ENCODE measurements at places on chromosomes 7 and 10. TPM values are rescaled to one million over a fixed set of nuclear protein-coding genes. Genes with fewer than 3 reads are reported as not detected.

- DNase-seq: no peak
Observed at GRCh38 chr7:27165089-27165995, at the start of gene HOXA9. Gene HOXA9, minus strand, starts transcription at chr7:27165537. Its CDS starts 80 bp downstream, at chr7:27165457.

- DNase-seq: no peak
Observed at GRCh38 chr7:148704970-148705369, 6.3 kb downstream of the CUL1 start.

GRCh38 chr10:112775892-112776674, 174.0 kb upstream of the TCF7L2 start:
- no peak for DNase-seq

LBX1 gene
- not detected for polyA plus RNA-seq

GRCh38 chr7:117165656-117166055, 157.2 kb downstream of the WNT2 start:
- no peak for DNase-seq

FZD1 gene
- 57.8 TPM for polyA plus RNA-seq

DNA sequence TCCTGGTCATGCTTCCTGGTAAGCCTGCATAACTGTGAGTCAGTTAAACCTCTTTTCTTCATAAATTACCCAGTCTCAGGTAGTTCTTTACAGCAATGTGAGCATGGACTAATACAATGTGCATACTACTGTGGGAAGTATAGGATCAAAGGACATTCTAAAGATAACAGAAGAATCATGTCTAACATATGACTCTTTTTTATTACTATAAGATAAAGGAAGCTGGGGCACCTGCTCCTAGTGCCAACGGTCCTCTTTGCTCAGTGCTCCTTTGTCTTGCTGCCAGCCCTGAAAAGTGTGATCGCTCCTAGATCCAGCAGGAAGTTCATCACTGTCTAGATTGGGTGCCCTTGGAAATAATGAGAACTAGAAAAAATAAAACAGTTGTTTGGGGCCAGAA, 143.3 kb upstream of the NOBOX start:
- no peak for DNase-seq

DNA sequence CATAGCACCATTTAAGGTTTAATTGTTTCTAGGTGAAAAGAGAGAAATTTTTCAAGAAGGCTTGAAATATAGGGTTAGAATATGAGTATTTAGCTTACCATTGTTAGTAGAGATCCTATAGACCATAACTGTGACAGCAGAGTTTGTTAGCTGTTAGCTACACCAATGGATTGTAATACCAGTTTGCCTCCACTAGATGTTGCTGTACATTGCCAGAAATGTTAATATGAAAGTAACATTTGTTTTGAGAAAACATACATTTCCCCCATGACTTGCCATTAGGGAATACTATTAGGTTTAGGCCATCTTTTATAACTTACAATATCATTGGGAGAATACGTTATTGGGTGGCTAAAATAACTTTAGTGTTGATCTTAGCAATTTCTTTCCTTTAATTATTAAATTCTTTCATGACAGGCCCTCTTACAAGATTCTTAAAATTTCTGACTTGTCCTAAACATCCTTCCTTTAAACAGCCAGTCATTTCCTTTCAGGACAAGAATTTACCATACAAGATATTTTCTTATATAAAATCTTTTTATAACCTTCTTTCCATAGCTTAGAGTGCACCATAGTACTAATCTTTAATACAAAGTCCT, 39.5 kb downstream of the ZNF117 start:
- DNase-seq: peak; percentile 36

BMI1 gene
- 99.9 TPM for polyA plus RNA-seq

DNA sequence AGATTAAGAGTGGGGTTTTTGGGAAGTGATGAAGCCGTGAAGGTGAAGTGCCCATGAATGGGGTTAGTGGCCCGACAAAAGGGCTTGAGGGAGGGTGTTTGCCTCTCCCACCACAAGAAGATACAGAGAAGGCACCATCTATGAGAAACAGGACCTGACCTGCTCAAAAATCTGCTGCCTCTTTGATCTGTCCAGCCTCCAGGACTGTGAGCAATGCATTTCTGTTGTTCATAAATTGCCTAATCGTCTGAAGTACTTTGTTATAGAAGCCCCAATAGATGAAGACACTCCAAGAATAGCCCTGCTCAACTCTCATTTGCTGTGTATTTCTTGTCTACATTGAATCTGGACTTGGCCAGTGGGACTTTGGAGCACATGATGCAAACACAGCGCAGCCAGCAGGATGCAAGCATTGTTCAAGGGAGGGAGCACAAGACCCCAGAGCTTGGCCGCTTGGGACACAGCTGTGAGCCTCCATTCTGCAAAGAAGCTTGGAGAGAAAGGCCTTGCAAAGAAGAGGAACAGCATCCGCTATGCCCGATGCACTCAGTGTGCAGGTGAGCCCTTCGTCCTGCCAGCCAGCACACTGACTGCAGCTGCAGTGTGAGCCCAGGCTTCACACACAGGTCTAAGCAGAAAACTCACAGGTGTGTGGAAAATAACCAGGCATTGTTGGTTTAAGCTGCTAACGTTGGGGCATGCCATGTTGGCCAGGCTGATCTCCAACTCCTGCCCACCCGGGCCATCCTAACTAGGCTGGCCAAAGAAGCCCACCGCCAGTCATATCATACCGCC, 73.2 kb upstream of the KLF6 start:
- DNase-seq: no peak

GRCh38 chr10:89683883-89684282, 17.5 kb upstream of the KIF20B start:
- DNase-seq: no peak

- no peak for DNase-seq
Observed at GRCh38 chr7:2106440-2106839, 126.3 kb downstream of the MAD1L1 start.

GRCh38 chr10:117775526-117775925, 233.0 kb downstream of the EMX2 start:
- DNase-seq: no peak

CLIP2 gene
- polyA plus RNA-seq: 28.7 TPM

GATA3 gene
- 129 TPM for polyA plus RNA-seq
